Activated CD4-positive, alpha-beta T cell treated with anti-CD3 and anti-CD28 coated beads for 48 hours (primary cell): ENCODE measurements at places on chromosomes 5 and 9.
A peak's percentile ranks its signal among the peaks of the same experiment; 100 is the strongest.

DNA sequence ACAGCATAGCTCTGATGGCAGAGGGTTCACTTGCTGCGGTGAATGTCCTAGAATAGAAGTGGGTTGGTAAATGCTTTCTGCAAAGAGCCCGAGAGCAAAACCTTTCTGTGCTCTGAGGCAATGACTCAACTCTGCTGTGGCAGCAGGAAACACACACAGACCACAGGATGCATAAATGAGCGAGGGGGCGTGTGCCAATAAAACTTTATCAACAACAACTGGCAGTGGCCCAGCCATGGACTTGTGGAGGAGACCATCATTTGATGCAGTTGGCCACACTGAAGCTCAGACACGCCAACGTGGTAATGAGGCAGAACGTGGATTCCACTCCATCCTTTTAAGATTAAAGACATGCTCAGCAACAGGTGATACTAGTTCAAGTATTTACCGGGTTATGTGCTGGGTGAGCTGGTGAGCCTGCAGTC is 6.8 kb downstream of the MRPL36 start:
- peak; percentile 85 for DNase-seq

DNA sequence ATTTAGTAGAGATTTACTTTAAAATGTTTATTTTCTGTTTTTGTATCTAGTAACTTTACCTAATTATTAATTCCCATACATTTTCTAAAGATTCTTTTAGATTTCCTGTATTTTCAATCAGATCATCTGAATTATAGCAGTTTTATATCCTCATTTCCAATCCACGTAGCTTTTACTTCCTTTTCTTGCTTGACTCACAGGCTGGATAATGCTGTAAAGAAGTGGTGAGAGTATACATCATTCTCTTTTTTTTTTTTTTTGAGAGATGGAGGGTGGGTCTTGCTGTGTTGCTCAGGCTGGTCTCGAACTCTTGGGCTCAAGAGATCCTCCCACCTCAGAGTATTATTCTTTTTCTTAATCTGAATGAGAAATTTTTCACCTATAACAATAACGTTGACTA is 11.2 kb upstream of the SETX start:
- DNase-seq = no peak

DNA sequence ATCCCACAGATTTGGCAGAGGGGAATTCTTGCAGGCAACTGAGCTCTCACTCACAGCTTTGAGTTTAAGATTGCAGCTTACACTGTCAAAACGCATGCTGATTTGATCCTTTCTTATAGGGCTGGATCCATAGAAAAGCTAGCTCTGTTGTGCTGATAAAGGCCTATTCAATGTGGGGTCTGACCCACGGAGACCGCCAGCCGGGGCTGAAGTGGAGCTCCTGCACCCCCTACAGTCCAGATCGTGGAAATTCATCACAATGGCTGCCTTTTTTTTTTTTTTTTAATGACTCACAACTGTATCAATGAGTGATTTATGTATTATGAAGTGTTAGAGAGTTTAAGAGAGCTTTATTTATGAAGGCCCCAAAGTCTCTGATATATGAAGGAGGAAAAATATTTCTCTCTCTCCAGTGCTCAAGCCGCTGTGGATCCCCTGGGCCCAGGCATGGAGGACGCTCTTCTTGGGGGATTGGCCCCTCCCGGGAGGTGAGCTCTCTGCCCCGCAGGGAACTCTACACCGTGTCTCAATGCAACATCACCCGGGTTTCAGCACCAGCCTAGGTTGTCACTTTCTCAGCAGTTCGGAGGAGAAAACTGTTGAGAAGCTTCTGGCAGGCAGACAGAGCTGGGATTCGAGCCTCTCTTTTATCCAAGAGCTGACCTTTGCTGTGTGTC is 700.2 kb downstream of the IRX1 start:
- DNase-seq = peak; percentile 2

DNA sequence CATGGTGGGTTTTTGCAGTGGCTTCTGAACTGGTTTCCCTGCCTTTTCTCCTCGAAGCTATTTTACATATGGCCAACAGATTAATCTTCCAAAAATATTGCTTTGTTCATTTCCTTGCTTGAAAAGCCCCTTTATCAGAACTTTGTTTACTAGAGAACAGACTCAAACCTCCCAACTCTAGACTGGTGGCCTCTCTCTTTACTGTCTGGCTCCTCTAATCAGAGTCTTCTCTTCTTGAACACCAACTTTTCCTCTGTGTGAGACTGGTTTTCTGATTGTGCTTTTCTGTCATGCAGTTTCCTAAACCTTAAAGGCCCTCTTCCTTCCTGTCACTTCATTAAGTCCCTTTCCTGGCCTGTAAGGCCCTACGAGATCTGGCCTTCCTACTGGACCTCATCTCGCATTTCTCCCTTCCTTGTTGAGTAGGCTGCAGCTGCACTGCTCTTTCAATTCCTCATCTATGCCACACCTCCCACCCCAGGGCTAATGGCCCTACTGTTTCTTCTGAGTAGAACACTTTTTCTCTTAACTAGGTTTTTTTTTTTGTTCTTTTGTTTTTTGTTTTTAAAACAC is 5.7 kb downstream of the C9orf43 start:
- no peak for DNase-seq

- no peak for DNase-seq
These were observed 275.2 kb upstream of the DMAC1 start for GRCh38 chr9:8074713-8075286.

GRCh38 chr5:115649541-115649940 is 23.7 kb upstream of the TMED7 start:
- no peak for DNase-seq

DNA sequence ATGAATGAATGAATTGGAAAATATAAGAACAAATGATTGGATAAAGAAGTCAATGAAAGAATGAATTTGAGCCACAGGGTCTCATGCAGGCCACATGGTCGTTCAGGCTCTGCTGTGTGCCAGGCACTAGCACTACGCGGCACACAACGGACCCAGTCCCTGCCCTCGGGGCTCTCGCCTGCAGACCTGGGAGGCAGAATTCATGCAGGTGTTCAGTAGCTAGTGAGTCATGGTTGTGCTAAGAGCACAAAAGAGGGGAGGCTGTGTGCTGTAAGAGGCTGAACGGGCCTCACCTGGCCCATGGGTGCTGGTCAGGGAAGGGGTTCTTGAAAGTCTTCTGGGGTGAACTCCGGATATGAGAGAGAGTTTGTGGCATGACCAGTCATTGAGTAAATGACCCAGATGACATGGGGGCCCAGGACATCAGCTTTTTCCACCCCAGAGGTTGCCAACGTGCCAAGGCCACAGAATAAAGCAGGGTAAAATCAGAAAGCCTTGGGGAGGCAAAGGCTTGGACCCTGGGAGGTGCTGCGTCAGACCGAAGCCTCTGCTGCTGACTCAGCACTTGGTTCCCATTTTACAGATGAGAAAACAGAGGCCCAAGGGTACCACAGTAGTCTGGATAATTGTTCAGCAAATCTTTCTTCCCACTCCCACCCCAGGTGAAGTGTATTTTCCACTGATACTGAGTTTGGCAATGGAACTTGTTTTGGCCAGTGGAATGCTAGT is 264.3 kb upstream of the MVB12B start:
- no peak for DNase-seq

- DNase-seq = no peak
These were observed 81.8 kb upstream of the MAMDC2 start for GRCh38 chr9:69961843-69962242.

DNA sequence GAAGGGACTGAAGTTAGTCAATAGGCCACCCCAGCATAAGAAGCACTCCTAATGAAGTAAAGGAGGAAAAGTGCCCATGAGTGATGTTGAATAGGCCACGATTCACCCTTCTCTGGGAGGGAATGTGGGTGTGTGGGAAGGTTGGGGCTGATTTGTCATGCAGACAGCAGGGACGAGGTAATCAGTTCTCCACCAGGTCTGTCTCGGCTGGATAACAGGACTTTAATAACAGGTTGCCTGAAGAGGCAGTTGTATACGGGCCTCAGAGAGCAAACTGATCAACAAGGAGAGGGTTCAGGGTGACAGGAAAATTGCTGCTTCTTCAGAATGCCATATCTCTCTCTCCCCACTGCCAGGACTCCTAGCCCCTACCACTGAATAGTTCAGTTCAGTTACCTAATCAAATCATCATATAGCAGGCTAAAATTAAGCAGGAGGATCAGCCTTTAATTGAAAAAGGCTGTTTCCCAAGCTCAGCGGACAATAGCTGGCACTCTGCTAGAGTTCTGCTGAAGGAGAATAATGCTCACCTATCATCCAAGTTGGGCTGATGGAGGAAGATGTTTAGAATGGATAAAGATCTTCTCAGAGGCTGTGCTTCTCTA is 43.6 kb upstream of the SMIM32 start:
- DNase-seq = no peak

DNA sequence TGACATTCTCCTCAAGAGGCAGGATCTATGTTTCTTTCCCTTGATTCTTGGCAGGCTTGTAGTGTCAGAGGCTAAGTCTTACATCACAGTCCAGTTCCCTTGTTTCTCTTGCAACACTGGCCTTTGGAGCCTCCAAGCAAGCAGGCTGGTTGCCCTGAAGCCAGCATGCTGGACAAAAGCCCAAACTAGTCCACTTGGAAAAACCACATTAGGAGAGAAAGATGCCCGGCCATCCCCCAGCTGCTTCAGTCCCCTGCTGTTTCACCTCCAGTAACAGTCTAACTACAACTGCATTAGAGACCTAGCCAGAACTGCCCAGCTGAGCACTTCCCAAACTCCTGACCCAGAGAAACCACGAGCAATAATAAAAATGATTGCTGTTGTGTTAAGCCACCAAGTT is 87.6 kb downstream of the ADAMTS6 start:
- DNase-seq = no peak

DNA sequence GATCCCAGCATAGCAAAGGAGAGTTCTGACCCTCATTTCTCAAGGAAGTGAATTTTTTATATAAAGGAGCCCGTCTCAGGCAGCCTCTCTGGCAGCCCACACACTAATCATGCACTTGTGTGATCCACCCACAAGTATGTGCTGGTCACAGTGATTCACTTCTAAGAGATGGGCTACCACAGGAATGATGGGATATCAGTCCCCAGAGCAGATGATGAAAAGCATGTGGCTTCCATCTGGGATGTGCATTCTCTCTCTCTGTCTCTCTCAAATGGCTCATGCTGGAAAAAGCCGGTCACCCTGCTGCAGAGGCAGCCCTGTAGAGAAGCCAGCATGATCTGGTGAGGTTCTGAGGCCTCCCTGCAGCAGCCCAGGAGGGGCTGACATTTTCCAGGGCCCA is 74.2 kb upstream of the ADCY2 start:
- no peak for DNase-seq
